Fibroblast of the conjunctiva (primary cell): ENCODE measurements at places on chromosomes 1 and 21.

GRCh38 chr1:56547977-56548376, 31.4 kb downstream of the PLPP3 start:
- DNase-seq, result no peak

DNA sequence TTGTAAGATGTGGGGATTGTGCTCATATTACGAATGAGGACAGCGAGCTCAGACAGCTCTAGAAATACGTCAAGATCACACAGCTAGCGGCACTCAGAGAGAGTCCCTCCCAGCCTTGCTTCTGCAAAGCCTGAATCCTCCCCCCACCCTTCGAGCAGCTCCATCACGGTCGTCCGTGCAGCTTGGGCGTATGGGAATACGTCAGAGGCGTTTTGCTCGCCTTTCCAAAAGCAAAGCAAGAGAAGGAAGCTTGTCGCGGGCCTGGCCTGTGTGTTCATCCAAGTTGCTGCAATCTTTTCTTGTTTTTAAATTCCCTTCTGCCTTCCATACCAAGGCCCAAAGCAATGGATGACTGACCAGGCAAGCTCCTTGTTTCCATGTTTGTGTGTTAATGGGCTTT, 125.5 kb upstream of the IRF2BP2 start:
- no peak for DNase-seq

- peak; percentile 66 for DNase-seq
These were observed 57.4 kb upstream of the ADAMTS5 start for GRCh38 chr21:27024301-27024700.

DNA sequence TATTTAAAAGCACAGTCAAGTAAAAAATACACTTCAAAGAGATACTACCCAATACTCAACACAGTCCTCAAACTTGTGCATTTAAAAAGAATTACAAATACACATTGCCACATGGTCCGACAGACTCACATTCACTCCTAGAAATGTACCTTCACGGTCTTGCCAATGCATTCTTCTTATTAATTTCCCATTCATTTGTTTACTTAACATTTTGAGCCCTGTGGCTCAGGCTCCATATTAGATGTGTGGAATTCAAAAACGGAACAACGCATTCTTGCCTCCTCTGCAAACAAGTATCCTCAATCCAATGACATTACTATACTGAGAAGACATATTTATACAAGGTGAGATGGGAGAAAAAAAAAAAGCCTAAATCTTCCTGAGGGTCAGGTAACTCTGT, 2.5 kb upstream of the DUSP23 start:
- no peak for DNase-seq

DNA sequence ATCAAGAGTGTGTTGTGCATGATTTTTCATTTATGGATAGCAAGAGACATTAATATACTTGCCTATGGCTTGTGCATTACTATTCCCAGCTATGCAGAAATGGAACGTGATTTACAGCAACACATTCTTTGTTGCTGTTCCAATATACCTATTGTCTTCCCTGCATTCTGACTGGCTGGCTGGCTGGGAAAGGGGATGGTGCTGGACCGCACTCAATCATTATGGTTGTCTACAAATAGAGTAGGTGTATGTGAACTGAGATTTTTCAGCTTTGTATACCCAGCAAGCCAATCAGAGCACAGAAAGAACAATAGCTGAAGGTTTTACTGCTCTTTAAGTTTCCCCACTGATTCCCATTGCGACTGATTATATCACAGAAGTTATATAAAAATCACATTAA, 167.5 kb downstream of the ATG4C start:
- DNase-seq, result no peak

- peak; percentile 81 for DNase-seq
These were observed 30.0 kb upstream of the S100A7 start for GRCh38 chr1:153490272-153491051.

DNA sequence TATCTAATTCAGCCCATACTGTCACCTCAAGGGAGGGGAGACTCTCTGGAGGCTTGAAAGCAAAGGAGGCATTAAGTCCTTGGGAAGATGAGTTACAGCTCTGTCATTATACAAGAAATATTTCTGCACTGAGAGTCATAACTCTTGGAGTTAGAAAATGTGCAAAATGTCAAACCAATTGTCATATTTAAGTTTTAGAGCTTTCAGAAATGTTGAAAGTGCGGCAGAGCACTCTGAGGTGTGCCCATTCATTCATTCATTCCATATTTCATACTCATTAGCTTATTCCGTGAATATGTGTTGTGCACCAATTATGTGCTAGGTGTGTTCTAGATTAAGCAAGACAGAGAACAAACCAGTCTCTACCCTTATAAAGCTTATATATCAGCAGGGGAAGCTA, 87.1 kb downstream of the HUNK start:
- no peak for DNase-seq

DNA sequence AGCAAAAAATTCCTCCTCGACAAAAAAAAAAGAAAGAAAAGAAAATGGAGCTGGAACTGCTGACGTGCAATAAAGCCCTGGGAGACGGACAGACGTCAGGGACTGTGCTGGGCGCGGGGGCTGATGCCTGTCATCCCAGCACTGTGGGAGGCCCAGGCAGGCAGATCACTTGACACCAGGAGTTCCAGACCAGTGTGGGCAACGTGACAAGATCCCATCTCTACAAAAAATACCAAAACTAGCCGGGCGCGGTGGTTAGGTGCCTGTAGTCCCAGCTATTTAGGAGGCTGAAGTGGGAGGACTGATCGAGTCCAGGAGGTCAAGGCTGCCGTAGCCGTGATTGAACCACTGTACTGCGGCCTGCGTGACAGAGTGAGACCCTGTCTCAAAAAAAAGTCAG, 3.6 kb upstream of the ANKRD65 start:
- no peak for DNase-seq

DNA sequence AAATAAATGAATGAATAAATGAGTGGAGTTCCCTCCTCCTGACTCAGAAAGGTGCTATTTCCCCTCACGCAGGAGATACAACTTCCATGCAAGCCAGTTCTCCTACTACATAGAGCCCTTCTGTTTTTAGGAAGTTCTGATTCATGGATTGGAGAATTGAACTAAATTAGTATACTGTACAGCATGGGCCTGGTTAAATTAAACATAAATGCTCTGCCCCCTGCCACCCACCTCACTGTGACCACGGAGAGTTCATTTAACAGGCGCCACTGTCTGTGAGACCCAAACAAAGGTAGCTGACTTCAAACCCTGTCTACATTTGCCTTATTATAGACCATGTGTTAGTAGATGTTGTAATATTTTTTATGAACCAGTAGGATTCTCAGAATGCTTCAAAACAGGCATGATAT, 9.1 kb upstream of the IRF2BP2 start:
- DNase-seq, result no peak

DNA sequence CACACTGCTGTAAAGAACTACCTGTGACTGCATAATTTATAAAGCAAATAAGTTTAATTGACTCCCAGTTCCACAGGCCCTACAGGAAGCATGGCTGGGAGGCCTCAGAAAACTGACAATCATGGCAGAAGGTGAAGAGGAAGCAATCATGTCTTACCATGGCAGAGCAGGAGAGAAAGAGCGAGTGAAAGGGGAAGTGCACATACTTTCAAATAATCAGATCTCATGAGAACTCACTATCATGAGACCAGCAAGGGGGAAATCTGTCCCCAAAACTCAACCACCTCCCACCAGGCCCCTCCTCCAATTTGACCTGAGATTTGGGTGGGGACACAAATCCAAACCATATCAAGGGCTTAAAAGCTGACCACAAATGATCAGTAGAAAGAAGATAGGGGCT, 493.2 kb downstream of the PTPRC start:
- DNase-seq, result no peak

DNA sequence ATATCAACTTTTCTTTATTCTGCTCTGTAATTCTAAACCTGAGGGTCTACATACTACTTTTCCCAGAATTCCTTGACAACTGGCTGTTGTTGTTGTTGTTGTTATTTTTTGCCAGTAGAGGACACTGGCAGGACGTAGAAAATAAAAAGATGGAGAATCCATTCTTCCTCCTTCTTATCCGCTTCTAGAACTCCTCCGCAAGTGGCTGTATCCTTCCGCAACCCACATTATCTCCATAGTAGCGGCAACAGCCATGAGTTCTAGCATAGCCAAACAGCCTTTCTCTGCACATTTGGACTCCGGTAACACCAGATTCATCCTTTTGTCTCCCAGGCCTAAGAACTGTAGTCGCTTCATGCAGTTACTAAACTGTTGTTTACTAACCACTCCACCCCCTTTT, 91.1 kb upstream of the CACHD1 start:
- no peak for DNase-seq

GRCh38 chr1:167196166-167196565, 24.5 kb upstream of the POU2F1 start:
- DNase-seq, result no peak

DNA sequence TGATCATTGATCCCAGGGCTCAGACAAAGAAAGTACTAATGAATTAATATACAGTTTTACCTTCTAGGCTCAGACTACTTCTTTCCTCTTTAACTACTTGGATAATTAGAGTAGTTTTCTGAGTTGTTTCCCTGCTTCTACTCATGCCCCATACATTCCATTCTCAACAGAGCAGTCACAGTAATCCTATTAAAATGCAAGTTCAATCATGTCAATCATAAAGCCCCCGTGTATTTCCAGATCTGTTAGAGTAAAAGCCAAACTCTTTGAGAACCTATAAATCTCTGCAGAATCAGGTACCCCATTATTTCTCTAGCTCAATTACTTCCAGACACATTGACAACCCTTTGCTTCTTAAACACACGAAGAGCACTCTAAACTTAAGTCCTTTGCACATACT, 242.1 kb upstream of the PRMT6 start:
- DNase-seq, result no peak

DNA sequence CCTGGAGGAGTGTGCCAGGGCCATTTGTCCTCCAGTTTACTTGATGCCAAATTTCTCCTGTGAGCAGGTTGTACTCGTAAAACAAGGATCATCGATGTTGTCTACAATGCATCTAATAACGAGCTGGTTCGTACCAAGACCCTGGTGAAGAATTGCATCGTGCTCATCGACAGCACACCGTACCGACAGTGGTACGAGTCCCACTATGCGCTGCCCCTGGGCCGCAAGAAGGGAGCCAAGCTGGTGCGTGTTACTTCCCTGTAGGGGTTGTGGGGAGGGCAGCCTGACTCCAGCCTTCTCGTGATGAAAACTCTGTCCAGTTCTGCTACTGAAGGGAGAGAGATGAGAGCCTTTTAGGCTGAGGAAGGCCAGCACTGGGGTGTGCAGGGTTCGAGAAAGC, 2.2 kb downstream of the RPS8 start:
- no peak for DNase-seq

DNA sequence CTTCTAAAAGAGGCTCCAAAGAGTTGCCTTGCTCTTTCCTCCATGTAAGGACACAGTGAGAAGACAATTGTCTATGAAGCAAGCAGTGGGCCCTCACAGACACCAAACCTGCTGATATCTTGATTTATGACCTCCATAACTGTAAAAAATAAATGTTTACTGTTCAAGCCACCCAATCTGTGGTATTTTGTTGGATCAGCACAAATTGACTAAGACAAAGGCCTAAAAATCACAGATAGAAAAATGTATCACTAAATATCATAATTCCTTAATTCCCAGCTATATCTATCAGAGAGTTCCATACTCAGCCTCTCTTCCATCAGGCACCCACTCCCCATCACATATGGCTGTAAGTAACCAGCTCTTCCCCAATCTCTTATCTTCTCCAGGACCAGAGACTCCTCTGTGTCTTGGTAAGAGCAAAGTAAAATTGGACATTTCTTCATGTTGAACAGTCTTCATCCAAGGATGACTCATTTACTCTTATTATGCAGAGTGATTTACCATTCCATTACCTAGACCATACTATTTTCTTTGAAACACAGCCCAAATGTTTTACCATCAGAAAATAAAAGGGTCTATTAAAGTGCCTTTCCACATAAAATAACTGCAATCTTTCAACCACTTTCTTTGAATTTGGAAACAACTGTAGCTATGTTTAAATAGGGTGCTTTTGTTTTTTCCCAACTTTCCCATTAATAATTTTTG, 503.6 kb downstream of the MRPL39 start:
- DNase-seq, result no peak

- DNase-seq, result no peak
These were observed 10.3 kb upstream of the SMYD3 start for GRCh38 chr1:246517391-246517790.

GRCh38 chr1:26168410-26169197, at the start of gene C1orf232:
Gene C1orf232 (minus strand): TSS chr1:26168963. CDS start chr1:26168499, 464 bp downstream.
- no peak for DNase-seq

DNA sequence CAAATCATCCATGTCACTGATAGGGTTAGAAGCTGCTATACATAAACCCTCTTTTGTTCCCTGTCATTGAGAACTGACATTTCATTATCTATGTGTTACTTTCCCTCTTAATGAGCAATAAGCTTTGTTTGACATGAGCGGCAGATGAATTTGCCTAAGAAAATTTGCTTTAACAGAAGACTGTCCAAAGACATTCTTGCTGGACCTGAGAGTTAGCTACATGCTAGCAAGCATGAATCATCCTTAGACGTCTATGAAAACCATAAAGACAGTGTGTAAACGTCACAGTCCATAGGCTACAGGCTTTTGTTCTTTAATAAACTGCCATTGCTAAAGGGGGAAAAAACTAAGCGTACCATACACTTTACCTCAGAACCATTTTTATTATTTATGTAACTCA, 73.1 kb downstream of the TNFSF4 start:
- DNase-seq, result no peak

DNA sequence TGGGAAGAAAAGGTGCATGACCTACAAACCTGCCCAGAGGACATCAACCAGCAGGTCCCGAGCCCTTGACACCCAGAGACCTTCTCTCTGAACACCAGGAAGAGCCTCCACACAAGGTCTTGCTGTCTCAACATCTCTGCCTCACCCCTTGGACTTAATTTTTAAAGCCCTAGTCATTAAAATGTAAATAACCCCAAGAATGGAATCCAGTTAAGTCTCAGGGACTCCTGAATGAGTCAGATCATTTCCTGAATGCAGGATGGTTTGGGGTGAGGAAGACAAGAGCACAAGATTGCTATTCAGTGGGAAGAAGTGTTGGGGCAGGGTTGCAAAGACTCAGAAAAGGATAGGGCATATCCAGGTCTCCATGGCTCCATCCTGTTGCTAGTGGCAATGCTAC, 17.8 kb upstream of the GRIK3 start:
- DNase-seq, result no peak

- no peak for DNase-seq
These were observed 65.9 kb downstream of the SLC37A1 start for GRCh38 chr21:42579456-42580075.

DNA sequence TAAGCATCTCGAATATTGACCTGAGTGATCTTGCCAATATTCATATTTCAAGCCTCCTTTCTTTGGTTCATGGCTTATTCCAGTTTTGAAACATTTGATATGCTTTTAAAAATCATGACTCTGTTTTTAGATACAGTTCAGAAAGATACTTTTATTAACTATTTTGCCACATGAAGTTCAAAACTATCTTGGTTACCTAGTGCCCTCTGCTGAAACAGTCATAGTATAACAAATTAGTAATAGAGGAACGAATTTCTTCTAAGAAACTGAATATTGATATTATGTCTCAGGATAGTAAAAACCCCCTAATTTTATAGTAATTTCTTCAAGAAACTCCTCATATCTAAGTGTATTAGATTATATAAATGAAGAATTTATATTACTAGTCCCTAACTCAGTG, 52.6 kb upstream of the RC3H1 start:
- DNase-seq, result peak; percentile 30
